Stimulated activated CD4-positive, alpha-beta T cell treated with anti-CD3 and anti-CD28 coated beads, Interleukin-1b, Interleukin-23, amount 100 ng/mL, for 1 hour (primary cell): ENCODE measurements at places on chromosomes 3 and 15.

- DNase-seq, result no peak
Observed at GRCh38 chr15:45611305-45611704, 23.5 kb upstream of the SQOR start.

GRCh38 chr3:42961633-42962032 is 17.5 kb upstream of the GASK1A start:
- no peak for DNase-seq

- no peak for DNase-seq
Observed at GRCh38 chr3:150038830-150039229, 68.1 kb upstream of the PFN2 start.

DNA sequence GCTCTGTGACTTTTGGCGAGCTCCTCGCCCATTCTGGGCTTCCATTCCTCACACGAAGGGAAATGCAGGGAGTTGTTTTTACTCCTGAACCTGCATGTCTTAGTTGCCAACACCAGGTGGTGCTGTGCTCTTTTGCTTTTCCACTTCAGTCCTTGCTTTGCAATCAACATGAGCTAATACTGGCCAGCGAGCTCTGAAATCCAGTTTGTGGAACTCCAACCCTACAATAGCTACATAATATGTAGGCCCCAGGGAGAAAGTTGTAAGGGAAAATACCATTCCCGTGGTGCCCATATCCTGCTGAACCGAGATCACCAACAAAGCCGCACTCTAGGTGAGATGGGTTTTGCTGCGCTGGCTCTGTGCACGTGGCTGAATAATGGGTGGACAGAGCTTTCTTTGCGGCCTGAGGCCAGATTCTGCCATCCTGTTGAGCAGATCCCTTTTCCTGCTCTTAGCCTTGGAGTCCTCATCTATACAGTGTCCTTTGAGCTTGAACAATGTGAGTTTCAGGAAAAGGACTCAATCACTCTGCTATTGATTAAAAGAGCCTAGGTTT is 25.0 kb downstream of the LSM3 start:
- DNase-seq, result no peak

DNA sequence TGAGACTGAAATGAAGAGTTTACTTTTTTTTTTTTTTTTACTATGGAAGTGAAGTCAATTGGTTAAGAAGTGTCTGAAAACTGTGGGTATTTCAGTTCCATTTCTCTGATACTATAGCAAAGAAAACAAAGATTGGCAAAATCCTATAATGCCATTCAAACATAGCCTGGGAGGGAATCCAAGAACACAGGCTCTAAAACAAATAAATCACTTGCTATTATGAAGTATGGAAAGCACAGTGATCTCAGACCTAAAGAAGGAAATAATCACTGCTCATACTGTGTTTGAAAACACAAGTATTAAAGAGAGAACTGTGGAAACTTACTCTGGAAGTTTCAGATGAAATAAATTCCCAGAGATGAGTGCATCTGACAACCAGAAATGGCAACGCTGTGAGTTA is 12.0 kb downstream of the SAMMSON start:
- no peak for DNase-seq

GRCh38 chr15:73226093-73226814 is 142.5 kb downstream of the HCN4 start:
- DNase-seq, result no peak

DNA sequence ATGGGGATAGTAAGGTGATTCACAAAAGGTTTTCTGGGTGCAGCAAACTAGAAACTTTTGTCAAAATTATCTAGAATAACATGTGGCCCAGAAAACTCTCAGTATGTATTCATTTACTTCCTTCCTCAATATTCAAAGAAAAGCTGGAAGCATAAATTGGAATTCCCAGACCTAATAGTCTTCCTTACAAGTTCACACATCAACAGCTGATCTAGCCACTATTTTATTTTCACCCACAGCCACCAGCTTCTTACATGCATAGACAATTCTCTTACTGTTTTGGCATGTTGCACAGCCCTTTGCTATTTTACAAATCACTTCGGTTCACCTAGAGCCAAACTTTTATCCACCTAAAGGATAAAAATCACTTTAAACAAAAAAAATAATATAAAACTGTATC is 647.8 kb upstream of the CCDC54 start:
- DNase-seq, result no peak
